ENCODE measurements at places on chromosomes 6 and 20.

- no peak overlapping the region for H3K27ac ChIP-seq
- peaks cover 3% of the 10 kb centered on the region for H3K4me1 ChIP-seq
- H3K27me3 ChIP-seq, result no peaks in the 10 kb centered on the region
These were observed 24.1 kb downstream of the KLHL32 start for GRCh38 chr6:96948631-96949030.

DNA sequence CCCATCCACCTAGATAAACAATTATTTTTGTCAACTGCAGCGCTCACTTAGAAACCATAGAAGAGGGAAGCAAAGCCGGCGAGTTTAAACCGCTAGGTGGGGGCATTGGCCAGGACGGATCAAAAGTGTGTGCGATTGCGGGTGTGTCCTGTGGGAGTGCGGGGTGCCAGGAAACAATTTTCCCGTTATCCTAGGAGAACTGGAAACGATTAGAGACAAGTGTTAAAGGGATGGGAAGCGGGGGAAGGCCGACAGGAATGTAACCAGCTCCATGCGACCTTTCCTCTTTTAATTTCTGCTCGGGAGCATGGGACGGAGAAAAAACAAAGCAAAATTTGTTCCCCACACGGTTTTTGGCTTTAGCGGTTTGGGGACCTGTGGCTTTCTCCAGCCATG is 2.8 kb upstream of the HTR1B start:
- H3K27ac ChIP-seq, result no peak overlapping the region
- peaks cover 54% of the 10 kb centered on the region for H3K27me3 ChIP-seq
- peaks cover 2% of the 10 kb centered on the region for H3K36me3 ChIP-seq
- H3K4me1 ChIP-seq, result peaks cover 3% of the 10 kb centered on the region
- peak; percentile 60 for DNase-seq

- peak overlapping the region; percentile 70 for H3K4me3 ChIP-seq
- peak overlapping the region; percentile 78 for H3K27ac ChIP-seq
- H3K27me3 ChIP-seq, result no peaks in the 10 kb centered on the region
- peaks cover 46% of the 10 kb centered on the region for H3K4me1 ChIP-seq
- DNase-seq, result peak; percentile 86
These were observed 26.7 kb downstream of the MAN1A1 start for GRCh38 chr6:119322715-119323350.

GRCh38 chr6:111461860-111462259 is 21.2 kb downstream of the REV3L start:
- H3K4me1 ChIP-seq, result peaks cover 18% of the 10 kb centered on the region
- no peak for DNase-seq
- H3K27ac ChIP-seq, result no peak overlapping the region
- peak overlapping the region; percentile 59 for H3K4me3 ChIP-seq

DNA sequence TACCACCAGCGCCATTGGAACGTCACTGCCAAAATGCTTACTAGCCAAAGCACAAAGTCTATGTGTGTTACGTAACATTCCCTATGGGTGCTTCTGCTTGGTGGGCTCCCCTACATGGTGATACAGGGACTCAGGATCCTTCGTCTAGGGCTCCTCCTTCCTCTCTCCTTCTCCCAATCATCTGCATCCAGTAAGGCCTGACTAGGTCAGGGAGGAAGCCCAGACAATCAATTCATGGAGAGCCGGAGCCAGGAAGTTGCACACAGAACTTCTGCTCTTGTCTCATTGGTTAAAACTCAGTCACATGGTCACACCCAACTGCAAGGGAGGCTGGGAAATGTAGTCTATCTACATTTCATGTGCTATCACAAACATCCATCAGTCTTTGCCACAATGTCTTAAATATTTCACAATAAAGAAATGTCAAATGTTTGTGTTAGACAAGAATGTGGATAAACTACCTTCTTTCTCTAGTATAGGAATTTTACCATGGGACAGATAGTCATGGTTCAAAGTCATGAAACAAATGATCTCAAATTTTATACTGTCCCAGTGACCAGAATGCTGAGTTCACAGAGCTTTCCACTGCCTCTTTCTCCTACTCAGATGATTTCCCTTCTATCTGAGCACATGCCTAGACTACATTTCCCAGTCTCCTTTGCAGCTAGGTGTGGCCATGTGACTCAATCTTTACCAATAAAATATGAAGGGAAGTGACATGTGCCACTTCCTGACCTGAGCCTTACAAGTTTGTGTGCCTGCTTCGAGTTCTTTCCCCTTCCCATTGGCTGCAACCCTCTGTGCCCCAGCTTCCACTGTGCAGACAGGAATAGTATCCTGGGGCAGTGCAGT is 9.3 kb upstream of the KCNK15 start:
- peak overlapping the region; percentile 35 for H3K27ac ChIP-seq
- H3K4me1 ChIP-seq, result peaks cover 28% of the 10 kb centered on the region
- peak; percentile 79 for DNase-seq

- H3K27ac ChIP-seq, result no peak overlapping the region
- H3K27me3 ChIP-seq, result no peaks in the 10 kb centered on the region
- no peak overlapping the region for H3K4me3 ChIP-seq
- no peaks in the 10 kb centered on the region for H3K4me1 ChIP-seq
These were observed 591.1 kb downstream of the PTPRT start for GRCh38 chr20:42598581-42598980.

DNA sequence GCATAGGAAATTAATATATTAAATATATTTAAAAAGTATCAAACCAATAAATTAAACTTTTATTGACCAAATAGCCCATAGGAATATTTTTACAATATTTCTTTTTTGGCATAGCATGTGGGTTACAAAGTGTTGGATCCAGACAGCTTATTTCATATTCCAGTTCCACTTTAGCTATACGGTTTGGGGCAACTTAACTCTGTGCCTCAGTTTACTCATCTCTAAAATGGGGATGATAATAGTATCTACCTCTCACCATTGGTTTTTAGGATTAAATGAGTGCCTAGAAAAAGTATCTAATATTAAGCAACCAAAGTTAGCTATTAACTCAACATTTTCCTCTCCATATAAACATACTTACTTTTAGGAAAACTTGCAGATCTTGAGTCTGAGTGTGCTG is 243.8 kb downstream of the TBC1D32 start:
- no peaks in the 10 kb centered on the region for H3K27me3 ChIP-seq
- DNase-seq, result no peak
- H3K4me1 ChIP-seq, result no peaks in the 10 kb centered on the region

DNA sequence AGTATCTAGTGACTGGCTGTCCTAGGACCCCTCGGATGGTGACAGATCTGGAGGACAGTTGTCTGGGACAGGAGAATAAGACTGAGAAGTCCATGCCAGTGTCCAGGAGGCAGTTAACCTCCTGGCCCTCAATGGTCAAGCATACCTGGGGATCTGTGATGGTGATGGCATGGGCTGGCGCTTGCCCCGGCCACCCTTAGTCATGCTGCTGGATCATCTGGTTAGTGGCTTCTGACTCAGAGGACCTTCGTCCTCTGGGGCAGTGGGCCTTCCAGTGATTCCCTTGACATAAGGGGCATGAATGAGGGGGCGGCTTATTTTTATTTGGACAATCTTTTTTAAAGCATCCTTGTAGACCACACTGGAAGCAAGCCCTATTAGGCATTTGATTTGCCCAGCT is 24.0 kb upstream of the SF3B5 start:
- no peaks in the 10 kb centered on the region for H3K36me3 ChIP-seq
- H3K4me3 ChIP-seq, result no peak overlapping the region
- no peaks in the 10 kb centered on the region for H3K4me1 ChIP-seq
- no peak overlapping the region for H3K27ac ChIP-seq

Measured in activated CD4-positive, alpha-beta T cell treated with anti-CD3 and anti-CD28 coated beads, Interleukin-2, amount 10 ng/mL, durations not matched to agents 24 days and 14 days (primary cell).